Type B pancreatic cell (in vitro differentiated cells): ENCODE measurements at places on chromosomes 6 and 20.

DNA sequence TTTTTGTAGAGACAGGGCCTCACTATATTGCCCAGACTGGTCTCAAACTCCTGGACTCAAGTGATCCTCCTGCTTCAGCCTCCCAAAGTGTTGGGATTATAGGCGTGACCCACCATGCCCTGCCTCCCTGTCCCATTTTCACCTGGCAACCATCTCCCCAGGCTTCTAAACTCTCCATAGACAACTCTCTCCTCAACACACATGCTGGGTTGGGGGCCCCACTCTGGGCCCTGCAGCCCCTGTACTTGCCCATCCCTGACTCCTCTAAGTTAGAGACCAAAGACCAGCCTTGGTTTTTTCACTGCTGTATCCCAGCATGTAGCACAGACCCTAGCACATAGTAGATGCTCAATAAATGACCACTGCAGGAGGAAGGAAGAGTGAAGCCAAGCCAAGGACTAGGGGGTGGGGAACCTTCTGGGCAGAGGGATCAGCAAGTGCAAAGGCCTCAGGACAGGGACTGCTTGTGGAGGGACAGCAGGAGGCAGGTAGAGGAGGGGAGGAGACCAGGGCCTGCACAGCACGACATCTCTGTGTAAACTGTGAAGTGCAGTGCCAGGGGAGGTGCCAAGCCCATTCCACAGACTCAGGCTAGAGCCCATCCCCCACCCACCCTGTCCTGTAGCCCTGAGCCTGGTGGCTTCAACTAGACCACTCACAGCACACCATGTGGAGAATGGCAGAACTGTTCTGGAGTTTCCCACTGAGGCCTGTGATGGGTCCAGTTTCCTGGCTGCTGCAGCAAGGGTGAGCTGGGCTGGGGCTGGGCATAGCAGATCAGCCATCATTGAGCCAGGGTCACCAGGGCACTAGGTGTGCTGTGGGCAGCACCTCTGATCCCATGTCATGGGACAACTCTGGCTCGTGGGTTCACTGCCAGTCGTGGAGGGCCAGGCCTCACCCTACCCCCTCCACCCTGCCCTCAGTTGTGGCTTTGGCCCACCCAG, 3.4 kb upstream of the SRC start:
- DNase-seq = no peak

DNA sequence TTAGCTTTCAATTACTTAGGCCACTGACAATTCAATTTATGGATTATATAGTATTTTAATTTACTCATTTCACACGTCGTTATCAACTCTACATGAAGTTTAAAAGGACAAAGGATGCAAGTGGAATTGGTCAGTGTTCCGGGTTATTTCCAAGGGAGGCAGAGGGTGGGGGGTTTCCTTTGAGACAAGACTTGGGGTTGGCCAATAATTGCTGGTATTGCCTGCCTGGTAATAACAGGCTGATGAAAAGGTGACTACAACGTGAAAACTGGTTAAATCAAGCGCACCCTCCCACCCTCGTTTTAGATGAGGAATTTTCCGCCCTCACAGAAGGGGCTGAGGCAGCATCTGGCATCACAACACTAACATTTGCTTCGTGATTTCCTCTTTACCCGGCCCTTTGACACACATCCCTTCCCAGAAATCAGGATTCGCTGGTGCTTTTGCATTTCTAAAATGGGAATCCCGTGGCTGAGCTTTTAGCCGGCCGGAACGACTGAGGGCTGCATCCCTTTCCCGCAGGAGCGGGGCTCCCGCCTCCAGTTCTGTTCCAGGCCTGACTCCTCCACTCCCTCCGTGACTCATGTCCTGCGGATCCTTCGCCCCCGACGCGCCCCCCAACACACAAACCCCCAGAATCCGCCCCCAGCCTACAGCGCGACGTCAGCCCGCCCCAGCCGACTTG, 999 bp upstream of the PIM1 start:
- DNase-seq = no peak

- DNase-seq = no peak
Measured at GRCh38 chr20:542777-543368, 717 bp downstream of the CSNK2A1 start.

DNA sequence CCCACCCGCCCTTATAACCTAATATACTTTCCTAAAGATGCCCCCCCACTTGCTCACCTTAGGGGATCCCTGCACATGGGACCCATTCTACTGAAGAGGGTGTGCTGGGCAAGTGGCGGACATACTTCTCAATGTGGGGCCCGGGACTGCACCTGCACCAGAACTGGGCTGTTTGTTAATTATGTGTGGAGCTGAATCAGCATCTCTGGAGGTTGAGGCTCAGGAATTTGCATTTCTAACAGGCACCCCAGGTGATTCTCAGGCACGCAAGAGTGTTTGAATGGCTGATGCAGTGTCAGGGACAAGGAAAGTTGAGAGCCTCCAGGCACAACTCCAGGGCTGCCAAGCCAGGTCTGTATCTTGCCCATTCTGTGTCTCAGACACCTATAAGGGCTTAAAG, 8.9 kb upstream of the PTPRT start:
- no peak for DNase-seq

DNA sequence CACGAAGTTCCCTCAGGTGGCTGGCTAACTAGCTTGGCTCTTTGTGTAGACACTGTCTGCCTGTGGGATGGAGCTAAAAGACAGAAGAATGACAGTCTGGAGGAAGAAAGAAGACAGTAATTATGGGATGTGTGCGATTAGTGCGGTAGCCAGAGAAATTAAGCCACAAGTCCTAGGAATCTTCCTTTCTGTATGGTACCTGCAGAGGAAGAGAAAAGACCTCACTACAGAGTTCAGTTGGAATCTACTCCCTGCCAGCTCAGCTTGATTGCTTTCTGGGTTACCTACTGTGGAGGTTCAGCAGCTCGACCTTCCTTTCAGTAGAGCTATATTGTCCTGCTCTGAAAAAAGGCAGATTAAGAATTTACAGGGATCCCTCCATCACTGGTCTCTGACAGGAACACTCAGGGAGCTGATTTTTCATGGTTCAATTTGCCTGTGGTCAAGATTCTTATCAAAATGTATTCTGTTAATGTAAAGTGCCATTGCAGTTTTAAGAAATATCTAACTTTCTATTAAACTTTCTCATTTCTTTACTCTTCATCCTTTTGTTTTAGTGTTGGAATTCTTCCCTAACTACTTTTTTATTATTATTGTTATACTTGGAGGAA, 187.2 kb downstream of the CENPW start:
- no peak for DNase-seq

- no peak for DNase-seq
Measured at GRCh38 chr6:16800942-16801341, 39.7 kb upstream of the ATXN1 start.

- DNase-seq = no peak
Measured at GRCh38 chr6:39321761-39322160, 741 bp downstream of the KCNK16 start.

DNA sequence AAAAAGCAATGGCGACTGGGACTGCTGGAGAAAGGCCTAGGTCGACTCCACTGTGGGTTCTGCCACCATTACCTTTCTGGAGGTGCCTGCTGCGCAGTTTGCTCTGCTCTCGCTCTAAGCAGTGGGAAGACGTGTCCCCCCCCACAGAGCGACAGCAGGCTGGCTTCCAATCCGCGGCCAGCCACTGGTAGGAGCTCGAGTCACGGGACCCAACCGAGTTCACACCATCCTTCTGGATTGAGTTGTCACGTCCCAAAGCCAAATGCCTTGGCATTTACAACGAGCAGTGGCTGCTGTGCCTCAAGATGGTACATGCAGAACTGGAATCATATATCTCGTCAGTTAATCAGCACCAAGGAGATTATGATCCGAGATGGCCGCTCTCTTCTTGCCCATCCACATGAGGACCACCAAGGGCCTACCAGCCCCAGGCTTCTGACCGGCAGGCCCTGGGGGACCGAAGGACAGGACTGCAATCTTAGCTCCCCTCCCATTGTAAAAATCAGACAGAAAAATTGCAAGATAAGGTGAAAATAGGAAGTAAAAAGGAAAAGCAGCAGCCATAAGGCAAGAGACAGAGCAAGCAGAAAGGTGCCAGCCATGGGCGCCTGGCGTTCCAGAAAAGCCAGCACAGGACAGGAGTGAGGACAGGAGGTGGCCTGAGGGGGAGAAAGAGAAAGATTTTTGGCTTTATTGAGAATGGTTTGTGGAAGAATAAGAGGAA, 74.4 kb downstream of the TRAM2 start:
- DNase-seq = no peak
